8988T (cell line): ENCODE measurements at places on chromosomes 13 and 19.

DNA sequence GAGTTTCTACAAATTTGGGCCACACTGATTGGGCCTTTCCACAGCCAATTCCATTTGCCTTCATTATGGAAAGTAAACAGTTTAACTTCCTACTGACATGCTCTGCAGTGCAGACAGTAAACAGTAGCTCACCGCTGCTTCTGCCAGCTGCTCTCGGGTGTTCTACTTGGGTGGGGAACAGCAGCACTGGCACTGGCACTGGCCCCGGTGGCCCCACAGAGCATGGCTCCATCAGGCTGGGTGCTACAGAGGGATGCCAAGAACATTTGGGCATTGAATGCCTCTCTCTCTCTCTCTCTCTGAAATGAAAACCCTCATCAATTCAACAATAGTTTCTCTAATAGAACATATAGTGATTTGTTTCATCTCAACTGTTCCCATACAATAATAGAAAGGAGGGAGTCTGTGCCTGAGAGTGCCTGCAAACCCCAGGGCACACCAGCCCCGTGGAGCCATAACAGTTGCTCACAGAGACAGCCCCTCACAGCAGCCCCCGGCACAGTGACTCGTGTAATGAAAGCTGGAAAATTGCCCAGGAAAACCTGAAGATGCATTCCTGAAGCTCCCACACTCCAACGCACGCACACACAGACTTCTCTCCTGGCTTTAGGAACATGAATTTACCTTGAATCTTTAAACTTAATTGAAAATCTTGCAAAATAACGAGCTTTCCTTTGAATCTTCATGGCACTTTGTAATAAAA lies 38.2 kb upstream of the GJB6 start:
- no peak for DNase-seq

DNA sequence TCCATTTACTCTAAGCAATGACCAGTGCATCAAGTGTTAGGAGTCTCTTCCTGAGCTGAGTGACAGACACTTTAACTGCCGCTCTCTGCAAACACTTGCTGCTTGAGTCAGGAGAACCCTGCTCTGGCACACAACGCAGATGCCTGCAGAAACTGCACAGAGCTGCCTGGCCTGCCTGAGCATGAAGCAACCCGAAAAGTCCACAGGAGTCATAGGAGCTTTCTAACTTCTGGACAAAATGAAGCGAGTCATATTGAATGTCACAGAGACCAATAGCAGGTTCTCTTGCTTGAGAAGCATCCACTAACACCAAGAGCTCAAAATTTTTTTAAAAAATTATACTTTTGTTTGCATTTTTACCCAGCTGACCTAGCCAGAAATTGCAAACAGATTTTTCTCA lies 232.4 kb downstream of the LHFPL6 start:
- no peak for DNase-seq

- DNase-seq, result no peak
Observed at GRCh38 chr13:49643035-49643646, 14.8 kb downstream of the ARL11 start.

DNA sequence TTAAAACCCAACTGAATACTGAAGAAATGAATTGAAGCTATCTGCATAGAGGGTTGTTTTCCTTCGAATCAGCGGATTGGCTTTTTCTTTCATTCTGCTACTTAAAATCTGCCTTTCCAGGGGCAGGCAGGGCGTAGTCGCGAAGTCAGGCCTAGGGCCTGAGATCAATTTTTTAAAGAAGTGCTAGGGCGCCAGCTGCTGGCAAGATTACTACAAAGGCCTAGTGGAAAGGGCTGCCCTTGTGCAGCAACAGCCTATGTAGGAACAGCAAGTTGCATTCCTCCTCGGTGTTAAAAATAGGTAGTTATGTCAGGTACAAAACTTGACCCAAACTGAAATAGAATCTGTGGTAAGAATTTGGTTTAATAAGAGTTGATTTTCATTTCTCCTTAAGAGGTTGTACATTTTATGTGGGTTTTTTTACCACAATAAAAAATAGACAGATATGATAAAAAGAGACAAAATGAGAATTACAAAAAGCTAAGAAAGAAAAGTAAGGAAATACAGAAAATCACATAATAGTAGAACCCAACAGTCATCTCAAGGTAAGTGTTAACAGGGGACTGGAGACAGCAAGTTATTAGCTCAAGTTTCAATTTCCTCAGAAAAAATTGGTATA lies 9.5 kb upstream of the URAD start:
- DNase-seq, result no peak

GRCh38 chr13:72205773-72206172 lies 338.8 kb upstream of the DACH1 start:
- DNase-seq, result no peak

GRCh38 chr19:37979547-37980082 lies 72.6 kb downstream of the SIPA1L3 start:
- DNase-seq, result peak; percentile 52

DNA sequence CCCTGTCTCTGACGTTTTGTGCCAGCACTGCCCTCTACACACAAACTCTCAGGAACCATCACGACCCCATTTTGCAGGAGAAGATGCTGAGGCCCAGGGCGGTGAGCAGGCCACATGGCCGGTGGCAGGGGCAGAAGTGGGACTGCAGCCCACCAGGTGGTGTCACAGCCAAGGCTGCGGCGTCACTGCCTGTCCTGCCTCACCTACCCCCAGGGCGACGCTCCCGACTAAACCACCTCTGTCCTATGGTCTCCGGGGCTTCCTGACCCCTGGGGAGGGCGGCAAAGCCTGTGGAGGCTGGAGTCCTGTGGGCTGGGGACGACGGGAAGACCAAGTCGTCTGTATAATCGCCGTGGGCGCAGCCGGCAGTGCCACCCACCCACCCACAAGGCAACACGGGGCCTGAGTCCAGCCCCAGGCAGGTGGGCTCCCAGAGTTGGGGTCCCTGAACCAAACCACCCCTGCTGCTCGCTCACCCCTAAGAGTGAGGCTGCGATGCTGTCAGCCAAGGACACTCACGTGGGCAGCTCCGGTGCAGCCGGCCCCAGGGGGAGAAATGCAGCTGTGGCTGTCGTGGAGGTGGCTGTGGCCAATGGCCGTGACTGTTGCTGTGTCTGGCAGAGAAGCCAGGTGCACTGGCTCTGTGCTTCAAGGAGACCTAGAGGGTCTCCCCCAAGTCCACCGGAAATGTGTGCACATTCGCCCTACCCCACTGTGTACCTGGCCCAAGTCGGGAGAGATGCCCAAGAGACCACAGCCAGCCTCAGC lies 29.7 kb downstream of the RASA3 start:
- no peak for DNase-seq
